Smooth muscle cell of the pulmonary artery (primary cell): ENCODE measurements at places on chromosomes 1 and 21. TPM values are rescaled to one million over a fixed set of nuclear protein-coding genes. Genes with fewer than 3 reads are reported as not detected.

Gene MAN1C1
- 5.8 and 13.4 TPM in 2 replicates for total RNA-seq

Gene CMPK1
- 120 and 143 TPM in 2 replicates for total RNA-seq

Gene BGLAP
- 0.26 and 0.50 TPM in 2 replicates for total RNA-seq

Gene KCNN3
- total RNA-seq, result 0.07 TPM in 2 replicates

Gene DCST1
- total RNA-seq, result not detected in 2 replicates

Gene TEX38
- not detected in 2 replicates for total RNA-seq

Gene HSD3B1
- total RNA-seq, result not detected in 2 replicates

Gene ATP5PB
- 209 and 236 TPM in 2 replicates for total RNA-seq

Gene SLC1A7
- 0.52 and 1.1 TPM in 2 replicates for total RNA-seq

Gene GJA8
- total RNA-seq, result not detected in 2 replicates

Gene NOS1AP
- 0.20 TPM in 1 of 2 replicates, not detected in the other for total RNA-seq

Gene GBP6
- not detected in 2 replicates for total RNA-seq

Gene TNFRSF9
- total RNA-seq, result 0.07 and 0.30 TPM in 2 replicates

Gene RASAL2
- total RNA-seq, result 27.2 and 41.3 TPM in 2 replicates

Gene AMY1B
- not detected in 2 replicates for total RNA-seq

Gene OR6N1
- total RNA-seq, result not detected in 2 replicates

Gene HFM1
- 0.03 and 0.20 TPM in 2 replicates for total RNA-seq

Gene ACTL8
- total RNA-seq, result 0.07 TPM in 1 of 2 replicates, not detected in the other

Gene DAB1
- total RNA-seq, result 0.07 and 0.13 TPM in 2 replicates

Gene LCK
- not detected in 2 replicates for total RNA-seq

Gene SERPINC1
- 0.07 TPM in 1 of 2 replicates, not detected in the other for total RNA-seq

Gene KCNQ4
- total RNA-seq, result 0.53 and 1.2 TPM in 2 replicates

Gene ZNF593OS
- total RNA-seq, result not detected in 2 replicates

Gene TBCE
- total RNA-seq, result 19.9 and 22.2 TPM in 2 replicates

Gene PRKAA2
- total RNA-seq, result 4.4 and 9.8 TPM in 2 replicates

Gene MPL
- not detected in 2 replicates for total RNA-seq

Gene PTGS2
- 59.8 and 148 TPM in 2 replicates for total RNA-seq

Gene AK5
- 37.0 and 39.9 TPM in 2 replicates for total RNA-seq

Gene KNCN
- not detected in 2 replicates for total RNA-seq

Gene OR6P1
- total RNA-seq, result not detected in 2 replicates

Gene NBPF9
- total RNA-seq, result 17.4 and 25.1 TPM in 2 replicates

Gene KCNK2
- total RNA-seq, result 1.7 and 16.3 TPM in 2 replicates

Gene LRRC38
- total RNA-seq, result 0.07 TPM in 1 of 2 replicates, not detected in the other

Gene NEXN
- 10.4 and 13.0 TPM in 2 replicates for total RNA-seq

Gene HSD11B1
- 3.3 and 9.6 TPM in 2 replicates for total RNA-seq

Gene B3GALT2
- total RNA-seq, result 0.92 and 2.4 TPM in 2 replicates

Gene NIBAN1
- 58.9 and 152 TPM in 2 replicates for total RNA-seq

Gene LCE1B
- total RNA-seq, result not detected in 2 replicates

Gene SPSB1
- 21.6 and 33.2 TPM in 2 replicates for total RNA-seq

Gene LCE2A
- total RNA-seq, result not detected in 2 replicates

Gene SH2D1B
- total RNA-seq, result not detected in 2 replicates

Gene OR2T33
- not detected in 2 replicates for total RNA-seq

Gene RIT1
- 33.6 and 39.7 TPM in 2 replicates for total RNA-seq

Gene OR2T29
- total RNA-seq, result not detected in 2 replicates

Gene LCE2C
- not detected in 2 replicates for total RNA-seq

Gene TBX15
- total RNA-seq, result 0.30 and 2.9 TPM in 2 replicates

Gene LRRIQ3
- 0.46 and 0.56 TPM in 2 replicates for total RNA-seq

Gene FABP3
- 7.5 and 40.1 TPM in 2 replicates for total RNA-seq

Gene PTCH2
- total RNA-seq, result 0.26 and 0.33 TPM in 2 replicates

Gene FGR
- total RNA-seq, result under 0.01 and 0.30 TPM in 2 replicates

Gene RAB7B
- 2.4 and 6.5 TPM in 2 replicates for total RNA-seq

Gene GJC2
- total RNA-seq, result 4.2 and 5.1 TPM in 2 replicates

Gene CACHD1
- total RNA-seq, result 0.76 and 2.6 TPM in 2 replicates

Gene CHI3L2
- total RNA-seq, result 6.0 and 13.9 TPM in 2 replicates

Gene RGS8
- total RNA-seq, result not detected in 2 replicates

Gene PTPRF
- 212 and 364 TPM in 2 replicates for total RNA-seq
